ENCODE measurements at places on chromosomes 3 and 15.
A peak's percentile ranks its signal among the peaks of the same experiment; 100 is the strongest.

GRCh38 chr3:125356140-125357026, 18.7 kb downstream of the ZNF148 start:
- DNase-seq = no peak

DNA sequence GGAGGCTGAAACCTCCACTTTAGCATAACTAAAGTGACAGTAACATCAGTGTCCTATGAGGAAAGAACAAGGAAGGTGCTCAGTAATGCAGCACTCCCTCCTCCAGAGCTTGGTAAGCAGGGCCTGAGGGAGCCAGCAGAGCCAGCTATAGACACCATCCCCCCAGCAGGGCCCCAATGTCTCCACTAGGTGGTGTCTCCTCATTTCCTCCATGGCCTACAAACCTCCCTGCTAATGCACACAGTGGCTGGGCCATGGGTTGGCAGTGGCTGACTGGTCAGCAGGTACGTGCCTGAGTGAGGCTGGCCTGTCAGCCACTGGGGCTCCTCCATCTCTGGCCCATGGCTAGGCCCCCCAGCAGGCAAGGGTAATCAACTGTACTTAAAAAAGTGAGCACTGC, 13.6 kb downstream of the MRPS25 start:
- DNase-seq = no peak

- DNase-seq = no peak
These were observed 87.8 kb downstream of the PDZRN3 start for GRCh38 chr3:73536952-73537351.

DNA sequence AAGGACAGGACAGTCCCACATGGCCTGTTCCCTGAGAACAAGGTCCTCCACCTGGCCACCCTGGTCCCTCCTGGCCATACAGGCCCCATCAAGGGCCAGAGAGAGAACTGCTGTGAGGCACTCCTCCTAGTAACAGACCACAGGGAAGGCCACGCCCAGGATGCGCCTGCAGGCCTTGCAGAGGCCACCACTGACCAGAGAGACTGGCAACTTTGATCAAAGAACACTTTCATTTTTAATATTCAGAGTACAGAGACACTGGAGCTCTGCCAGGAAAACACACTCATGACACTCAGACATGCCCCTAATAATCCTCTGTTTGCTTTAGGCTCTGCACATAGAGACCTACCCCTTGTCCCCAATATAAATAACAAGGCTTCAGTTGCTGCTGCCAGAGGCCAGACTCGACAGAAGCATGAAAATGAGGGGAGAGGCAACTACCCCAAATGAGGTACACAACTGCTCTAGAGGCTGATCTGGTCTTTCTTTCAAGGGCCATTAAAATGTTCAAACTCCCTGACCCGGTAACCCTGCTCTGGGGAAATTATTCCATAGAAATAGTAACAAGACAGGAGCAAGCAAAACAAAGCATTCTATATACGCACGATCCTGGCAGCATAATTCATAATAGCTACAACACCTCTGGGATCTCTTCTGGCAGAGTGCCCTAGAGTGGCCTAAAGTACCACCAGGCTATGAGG, 44.8 kb downstream of the CCDC12 start:
- no peak for DNase-seq

DNA sequence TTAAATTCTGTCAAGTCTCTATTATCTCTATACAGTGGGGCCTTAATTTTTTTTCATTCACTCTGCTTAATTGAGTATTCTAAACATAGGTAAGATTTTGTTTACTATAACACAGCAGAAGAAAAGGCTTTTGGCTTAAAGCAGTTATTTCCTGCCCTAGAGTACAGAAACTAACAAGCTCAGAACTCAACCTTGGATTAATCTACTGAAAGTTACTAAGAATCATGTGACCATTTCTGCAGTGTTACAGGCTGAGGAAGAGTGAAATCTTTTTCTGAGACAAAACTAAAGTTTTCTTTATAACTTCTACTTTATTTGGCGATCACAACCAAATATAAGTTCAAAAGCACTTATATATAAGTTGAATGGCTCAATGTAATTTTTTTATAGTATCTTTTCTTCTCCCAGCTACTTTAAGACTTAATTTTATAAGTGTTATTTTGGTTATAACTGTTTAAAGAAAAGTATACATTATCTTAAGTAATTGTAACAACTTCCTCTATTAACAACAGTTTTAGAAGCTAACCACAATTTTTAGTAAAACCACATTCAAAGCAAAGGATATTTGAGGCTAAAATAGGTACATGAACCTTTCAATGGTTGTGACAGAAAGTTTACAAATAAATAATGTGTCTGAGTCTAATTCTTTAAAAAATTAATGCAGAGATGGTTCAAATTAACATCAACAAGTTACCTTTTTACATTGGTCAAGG, 240.6 kb upstream of the NAALADL2 start:
- DNase-seq = no peak

DNA sequence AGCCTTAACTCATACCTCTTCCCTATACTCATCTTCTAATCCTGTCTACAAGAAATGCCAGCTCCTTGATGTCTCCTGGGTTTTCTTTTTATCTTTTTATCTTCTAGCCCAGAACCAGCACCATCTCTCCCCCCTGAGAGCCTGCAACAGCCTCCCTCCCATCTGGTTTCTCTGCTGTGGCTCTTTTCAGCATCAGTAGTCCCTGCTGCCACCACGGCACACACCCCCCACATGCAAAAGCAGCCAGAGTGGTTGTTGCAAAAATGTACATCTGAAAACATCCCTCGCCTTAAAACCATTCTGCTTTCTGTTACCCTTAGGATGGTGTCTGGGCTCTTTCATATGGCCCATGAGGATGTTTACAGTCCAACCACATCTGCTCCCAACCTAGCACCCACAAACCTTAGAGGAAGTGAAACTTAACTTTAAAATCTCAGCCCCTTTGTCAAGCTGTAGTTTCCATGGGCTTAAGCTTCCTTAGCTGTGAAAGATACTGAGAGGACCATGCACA, 775 bp downstream of the TTC21A start:
- no peak for DNase-seq

DNA sequence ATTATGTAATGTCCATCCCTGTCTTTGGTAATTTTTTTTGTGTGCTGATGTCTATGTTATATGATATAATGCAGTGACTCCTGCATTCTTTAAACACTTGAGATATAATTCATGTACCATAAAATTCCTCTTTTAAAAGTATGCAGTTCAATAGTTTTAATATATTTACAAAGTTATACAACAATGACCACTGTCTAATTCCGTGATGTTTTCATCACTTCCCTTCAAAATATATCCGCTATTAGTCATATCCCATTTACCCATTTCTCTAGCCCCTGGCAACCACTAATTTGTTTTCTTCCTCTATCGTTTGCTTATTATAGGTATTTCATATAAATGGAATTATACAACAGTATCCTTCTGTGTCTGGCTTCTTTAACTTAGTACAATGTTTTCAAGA, 64.9 kb upstream of the SUCLG2 start:
- DNase-seq = no peak

GRCh38 chr3:185318141-185318540, 44.8 kb upstream of the MAP3K13 start:
- DNase-seq = no peak

DNA sequence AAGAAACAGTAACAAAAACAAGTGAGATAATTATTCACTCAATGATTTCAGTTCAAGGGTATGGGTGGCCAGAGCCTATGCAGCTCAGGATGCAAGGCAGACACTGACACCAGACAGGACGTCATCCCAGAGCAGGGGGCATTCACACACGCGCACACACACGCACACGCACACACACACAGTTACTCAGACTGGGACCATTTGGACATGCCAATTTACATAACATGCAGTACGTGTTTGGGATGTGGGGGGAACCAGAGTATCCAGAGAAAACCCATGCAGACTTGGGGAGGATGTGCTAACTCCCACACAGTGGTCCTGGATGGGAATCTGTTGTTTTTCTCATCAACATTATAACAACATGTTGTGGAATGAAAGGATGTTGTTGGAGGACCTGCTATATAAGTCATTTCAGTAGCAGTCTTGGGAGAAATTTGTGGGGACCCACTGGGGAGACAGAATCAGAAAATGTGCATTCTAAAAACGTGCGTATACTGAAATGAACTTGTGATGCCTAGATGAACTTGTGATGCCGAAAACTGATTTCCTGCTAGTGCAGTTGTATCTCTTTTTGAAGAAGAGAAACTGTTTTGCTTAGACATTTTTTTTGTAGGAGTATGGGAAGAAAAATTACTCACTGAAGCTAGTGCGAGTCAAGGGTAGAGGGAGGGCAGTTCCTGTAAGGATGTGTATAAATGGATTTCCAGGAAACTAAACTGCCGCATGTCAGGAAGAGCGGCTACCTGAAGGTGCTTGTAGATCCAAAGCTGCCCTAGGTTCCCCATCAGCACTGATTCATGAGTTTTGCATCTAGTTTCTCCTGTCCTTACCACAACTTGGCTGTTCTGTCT, 25.2 kb downstream of the CD200 start:
- no peak for DNase-seq

DNA sequence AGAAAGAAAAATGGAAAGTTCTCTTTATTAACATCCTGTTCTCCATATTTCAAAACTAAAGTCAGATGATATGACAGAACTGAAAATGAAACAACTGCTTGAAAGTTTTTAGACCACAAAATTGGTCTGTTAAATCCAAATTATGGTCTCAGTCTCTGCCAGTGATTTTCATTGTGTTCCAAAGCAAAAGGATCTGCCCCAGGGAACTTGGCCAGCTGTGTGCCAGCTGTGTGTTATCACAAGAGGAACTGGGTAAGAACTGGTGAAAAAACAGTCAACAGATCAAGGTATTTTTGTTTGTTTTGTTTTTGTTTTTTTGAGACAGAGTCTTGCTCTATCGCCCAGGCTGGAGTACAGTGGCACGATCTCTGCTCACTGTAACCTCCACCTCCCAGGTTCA, 323.3 kb downstream of the CTNNB1 start:
- DNase-seq = no peak

GRCh38 chr15:70127288-70127746, 29.6 kb upstream of the TLE3 start:
- no peak for DNase-seq

- no peak for DNase-seq
These were observed 708.9 kb downstream of the NTRK3 start for GRCh38 chr15:87547470-87548181.

DNA sequence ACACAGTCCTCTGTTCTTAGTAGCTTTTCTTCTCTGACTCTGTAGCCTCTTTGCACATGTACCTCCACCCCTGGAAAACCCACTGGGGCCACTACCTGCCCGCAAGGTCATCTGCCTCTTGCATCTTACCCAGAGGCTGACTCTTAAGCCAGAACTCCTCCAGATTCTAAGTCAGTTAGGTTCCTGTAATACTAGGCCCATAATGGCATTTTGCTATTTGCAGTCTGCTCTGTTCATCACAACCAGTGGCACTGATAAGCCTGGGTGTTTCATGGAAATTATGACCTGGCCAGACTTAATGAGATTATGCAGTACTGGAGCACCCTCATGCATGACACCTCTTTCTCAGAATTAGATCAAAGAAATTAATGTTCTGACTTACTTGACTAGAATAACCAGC, 31.7 kb upstream of the ATG7 start:
- DNase-seq = no peak

DNA sequence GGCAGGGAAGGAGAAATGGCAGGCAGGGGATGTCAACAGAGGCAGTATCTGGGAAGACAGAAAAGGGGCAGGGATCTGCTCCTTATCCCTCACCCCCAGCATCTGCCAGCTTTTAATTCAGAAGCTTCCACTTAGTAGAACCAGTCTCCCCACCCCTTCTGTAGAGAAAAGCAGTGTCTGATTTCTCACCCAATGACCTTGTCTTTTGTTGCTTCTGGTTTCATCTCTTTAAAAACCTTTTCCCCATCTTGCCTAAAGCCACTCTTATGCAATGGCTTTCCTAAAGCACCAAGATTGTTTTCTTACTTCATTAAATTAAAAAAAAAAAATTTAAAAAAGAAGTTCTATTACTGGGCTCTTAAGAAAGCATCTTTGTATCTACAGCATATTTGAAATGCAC, 27.8 kb downstream of the ARHGEF3 start:
- DNase-seq = no peak

- DNase-seq = peak; percentile 32
These were observed 47.9 kb downstream of the PIK3CA start for GRCh38 chr3:179196098-179196497.

- DNase-seq = no peak
These were observed 21.5 kb upstream of the USP3 start for GRCh38 chr15:63482874-63483323.

Data from AG09319 (cell line).